KG1 (cell line): ENCODE measurements at places on chromosomes 7 and 10.
A peak's percentile ranks its signal among the peaks of the same experiment; 100 is the strongest.

DNA sequence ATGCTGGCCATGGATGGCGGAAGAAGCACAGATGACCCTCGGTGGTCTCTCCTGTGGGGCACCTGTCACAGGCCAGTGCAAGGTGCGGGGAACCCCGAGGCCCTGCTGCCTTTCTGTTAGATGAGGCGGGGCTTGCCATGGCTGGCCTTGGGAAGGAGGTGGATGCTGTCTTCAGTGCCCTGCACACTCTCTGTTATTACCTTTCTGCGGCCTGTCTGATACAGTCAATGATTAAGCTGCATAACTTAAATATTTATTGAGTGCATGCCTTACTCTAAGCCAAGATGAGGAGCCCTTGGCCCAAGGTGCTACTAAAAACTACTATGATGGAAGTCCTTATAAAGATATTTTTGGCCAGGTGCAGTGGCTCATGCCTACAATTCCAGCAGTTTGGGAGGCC, 36.7 kb upstream of the MNX1 start:
- DNase-seq = no peak

DNA sequence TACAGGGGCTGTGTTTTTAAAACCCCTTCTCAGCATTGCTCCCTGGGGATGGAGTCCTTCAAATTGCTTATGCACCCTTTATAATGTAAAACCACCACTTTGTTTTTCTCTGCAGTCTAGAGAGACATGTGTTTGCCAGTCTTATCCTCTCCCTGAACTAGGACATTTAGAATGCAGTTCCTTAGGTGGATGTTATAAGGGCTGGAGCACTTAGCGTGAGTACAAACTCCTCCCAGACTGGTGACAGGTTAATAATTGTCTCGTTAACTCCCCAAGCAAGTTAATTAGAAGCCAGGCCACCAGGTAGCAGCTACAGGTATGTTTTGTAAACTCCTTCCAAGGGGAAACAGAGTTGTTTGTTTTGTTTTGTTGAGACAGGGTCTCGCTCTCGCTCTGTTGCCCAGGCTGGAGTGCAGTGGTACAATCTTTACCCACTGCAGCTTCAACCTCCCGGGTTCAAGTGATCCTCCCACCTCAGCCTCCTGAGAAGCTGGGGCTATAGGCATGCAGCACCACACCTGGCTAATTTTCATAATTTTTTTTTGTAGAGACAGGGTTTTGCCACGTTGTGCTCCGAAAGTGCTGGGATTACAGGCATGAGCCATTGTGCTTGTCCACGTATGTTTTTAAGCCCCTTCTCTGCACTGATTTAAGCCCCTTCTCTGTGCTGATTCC, 100.2 kb downstream of the FAM107B start:
- no peak for DNase-seq

DNA sequence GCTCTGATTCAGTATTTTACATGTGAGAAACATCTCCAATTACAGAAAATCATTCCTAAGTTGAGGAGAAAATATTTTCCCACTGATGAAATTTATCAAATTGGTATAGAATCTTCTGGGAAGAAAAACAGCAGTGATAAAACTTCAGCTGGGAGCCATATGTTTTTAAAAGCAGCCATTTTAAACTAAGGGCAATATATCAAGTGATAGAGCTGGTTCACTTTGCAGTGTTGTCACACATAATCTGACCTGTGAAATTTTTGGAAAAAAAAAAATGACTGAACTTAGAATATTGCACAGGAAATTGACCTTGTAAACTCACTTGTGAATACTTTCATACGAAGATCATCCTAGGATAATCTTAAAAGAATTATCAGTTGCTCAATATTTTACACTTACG, 10.5 kb upstream of the EZH2 start:
- DNase-seq = no peak

- no peak for DNase-seq
Observed at GRCh38 chr7:29935111-29935510, 54.5 kb downstream of the SCRN1 start.

DNA sequence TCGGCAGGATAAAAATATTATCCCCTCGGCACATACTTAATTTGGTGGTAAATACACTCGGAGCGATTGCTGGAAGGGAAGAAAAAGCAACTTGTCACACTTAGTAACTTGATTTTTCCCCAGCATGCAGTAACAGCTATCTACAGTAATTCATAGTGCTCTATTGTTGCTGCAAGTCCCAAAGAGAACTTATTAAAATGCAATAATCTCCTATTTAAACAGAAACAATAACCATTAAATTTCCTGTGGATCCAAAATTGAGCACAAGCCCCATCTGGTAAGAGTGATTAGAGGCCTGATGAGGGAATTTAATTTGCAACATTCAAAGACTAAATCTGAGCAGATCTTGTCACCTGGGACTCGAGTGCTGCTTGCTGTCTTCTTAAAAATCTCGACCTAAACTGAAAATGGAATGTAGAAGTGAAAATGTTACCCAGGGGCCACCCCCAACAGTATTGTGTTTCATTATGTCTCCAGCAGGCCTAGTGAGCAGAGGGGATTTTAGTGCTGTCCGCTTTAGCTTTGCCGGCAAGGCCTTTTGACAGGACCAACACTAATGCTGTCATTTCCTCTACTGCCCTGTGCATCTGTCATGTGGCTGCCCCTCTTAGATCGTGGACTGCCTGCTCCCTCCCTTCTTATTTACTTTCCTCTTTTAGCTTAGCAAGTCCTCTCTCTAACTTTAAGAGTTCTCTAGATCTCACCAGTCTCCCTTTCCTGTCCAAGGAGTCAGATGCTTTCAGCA, 639.7 kb downstream of the AUTS2 start:
- DNase-seq = no peak

DNA sequence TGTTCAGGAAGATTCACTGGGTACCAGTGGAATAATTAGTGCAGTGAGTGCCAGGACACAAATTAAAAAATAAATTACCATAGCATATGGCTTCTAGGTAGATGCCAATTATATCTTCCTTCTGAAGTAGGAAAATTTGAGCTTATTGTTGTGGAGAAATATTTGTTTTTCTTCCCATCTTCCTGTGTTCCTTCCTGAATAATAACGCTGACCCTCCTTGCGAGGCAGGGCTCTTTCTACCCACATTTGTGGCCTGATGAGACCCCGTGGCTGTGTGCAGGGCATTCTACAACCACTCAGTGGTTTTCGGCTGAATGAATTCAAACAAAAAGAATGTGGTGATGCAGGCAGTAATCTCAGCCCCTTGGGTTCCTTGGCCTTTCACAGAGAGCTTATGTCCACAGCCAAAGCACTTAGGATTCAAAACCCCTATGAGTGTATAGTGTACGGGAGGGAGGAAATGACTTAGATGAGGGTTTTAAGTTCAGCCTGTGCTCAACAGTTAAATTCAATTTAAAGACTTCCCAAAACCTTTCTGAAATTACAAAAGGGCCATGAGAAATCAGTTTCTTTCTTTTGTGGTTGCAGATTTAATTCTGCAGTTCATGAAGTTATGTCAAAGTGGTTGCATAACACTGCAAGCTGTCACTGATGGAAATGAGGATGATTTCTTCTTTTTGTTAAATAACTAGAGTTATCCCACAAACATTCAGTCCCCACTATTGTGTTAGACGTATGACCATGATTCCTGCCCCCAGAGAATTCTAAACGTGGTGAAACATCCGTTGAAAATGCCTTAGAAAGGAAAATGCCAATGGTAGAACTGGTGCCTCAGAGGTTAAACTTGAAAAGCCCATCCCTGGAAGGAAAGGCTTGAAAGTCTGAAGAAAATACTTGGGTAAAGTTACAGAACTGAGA, 255.3 kb downstream of the FZD1 start:
- DNase-seq = no peak

- DNase-seq = no peak
Observed at GRCh38 chr10:103467406-103467805, 8.7 kb upstream of the CALHM1 start.

- peak; percentile 83 for DNase-seq
Observed at GRCh38 chr10:45008524-45009161, 7.9 kb downstream of the ZNF22 start.

GRCh38 chr7:3835109-3835508, 534.1 kb downstream of the SDK1 start:
- no peak for DNase-seq

DNA sequence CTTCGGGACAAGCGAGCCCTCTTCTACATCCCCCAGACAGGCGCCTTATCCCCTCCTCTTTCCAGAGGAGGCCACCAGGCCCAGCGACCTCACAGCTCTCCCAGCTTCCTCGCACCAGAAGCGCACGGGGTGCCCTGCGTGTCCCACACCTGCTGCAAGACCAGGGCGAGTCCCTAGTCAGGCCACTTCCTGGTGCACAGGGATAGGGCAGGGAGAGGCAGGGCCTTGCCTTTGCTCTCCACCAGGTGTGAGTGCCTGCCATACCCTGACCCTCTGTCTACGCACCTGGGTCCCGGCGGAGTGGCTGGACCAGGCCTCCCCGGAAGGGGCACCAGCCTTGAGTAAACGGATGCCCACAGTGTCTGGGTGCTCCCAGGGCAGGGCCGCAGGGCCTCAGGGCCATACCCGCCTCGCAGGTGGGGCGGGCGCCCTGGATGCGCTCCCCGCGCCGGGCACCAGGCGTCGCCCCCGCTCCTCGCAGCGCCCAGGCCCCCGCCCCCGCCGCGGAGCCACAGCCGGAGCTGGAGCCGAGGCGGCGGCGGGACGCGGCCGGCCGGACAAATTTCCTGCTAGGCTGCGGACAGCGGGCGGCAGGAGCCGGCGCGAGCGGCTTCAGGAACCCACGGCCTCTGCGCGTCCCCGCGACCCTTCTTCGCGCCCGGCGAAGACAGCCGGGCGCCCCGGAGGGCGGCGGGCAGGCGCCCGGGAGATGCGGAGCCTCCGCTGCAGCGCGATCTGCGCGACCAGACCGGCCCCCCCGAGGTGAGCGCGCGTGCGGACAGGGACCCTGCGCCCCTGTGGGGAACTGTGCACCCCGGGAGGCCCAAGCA, at the start of gene PTPRE:
TSS of gene PTPRE (plus strand) at position 556 of the 830 bp plus-strand sequence. CDS start 133,779 bp downstream, outside the sequence.
- peak; percentile 41 for DNase-seq

GRCh38 chr7:138478499-138478908, 18.4 kb downstream of the TRIM24 start:
- DNase-seq = no peak

DNA sequence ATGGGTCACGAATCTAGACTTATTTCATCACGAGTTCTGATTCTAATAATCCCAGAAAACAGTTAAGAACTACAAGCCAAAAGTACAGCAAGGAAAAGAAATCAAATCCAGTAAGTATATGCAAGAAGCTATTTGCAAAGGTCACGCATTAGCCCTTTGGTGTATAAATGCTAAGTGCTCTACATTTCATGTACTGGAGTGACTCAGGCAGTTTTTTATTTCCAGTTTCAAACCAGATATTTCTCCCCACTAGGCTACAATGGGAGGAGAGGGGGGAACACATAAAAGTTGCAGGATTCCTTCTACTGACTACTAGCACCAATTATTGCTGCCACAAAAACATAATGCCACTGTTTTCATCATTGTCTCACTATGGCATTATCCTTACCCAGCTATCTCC, 148.0 kb downstream of the NRCAM start:
- no peak for DNase-seq
